Hepatocyte (in vitro differentiated cells): ENCODE measurements at places on chromosomes 7 and 10. TPM values are rescaled to one million over a fixed set of nuclear protein-coding genes. Genes with fewer than 3 reads are reported as not detected.

GRCh38 chr10:44886966-44887365 is 24.2 kb upstream of the TMEM72 start:
- DNase-seq: no peak

- no peak for DNase-seq
Measured at GRCh38 chr10:12164085-12164484, 31.6 kb downstream of the NUDT5 start.

GRCh38 chr7:30911561-30911969 is at the start of gene AQP1:
Gene AQP1 (plus strand): TSS chr7:30911853. CDS start chr7:30911910, 57 bp downstream.
- peak; percentile 83 for DNase-seq

DNA sequence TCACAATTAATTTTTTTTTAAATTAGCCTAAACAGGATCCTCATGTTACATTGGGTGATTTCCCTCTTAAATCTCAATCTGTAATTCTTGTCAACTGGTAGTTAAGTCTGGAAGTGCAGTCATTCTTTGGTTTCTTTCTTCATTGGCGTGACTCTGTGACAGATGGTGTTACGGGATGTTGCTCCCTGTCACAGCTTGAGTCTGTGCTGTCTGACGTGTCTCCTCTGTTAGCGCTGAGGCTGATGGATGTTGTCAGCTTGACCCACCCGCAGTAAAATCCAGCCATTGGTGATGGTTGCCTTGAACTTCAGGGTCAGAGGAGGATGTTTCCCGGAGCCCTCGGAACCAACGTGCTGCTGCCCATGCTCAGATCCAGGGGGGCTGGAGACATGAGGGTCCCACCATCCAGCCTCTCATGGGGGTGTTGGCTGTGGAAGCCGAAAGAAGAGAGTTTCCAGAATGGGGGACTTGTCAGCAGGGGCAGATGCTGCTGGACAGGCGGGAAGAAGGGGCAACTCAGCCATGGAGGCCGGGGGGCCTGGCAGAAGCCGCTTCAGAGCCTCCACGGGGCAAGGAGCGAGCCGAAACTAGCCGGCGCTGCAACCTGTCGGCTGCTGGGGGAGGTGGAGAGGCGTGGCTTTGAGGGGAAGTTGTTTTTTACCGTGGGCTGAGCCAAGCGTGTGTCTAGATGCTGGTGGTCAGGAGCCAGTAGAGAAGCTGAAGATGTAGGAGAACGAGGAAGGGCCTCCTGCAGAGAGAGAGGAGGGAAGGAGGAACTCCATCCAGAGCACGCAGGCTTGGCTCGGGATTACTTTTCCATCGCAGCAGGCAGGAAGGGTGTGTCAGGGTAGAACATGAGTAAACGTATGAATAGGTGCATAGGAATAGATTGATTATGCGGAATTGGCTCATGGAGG is 3.5 kb downstream of the SUN1 start:
- no peak for DNase-seq

- no peak for DNase-seq
Measured at GRCh38 chr7:25095516-25096345, 29.3 kb downstream of the CYCS start.

DNA sequence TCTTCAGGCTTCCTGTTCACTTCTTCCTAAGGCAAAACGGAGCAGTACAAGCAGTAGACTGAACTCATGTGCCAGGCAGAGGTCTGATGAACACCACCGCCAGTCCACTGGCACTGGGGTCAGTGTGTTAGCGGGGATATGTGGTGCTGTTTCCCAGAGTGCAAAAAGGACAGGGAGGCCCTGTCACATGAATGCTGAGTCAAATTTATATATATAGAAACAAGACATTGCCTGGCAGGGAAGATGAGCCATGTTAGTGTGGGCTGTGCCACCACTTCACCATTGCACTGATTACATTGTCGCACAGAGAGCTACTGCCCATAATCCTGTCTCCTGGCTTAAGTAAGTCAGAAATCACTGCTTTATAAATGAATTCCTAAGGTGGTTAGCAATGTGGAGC is 122.2 kb upstream of the AMPH start:
- no peak for DNase-seq

Gene NAMPT
- 251 and 299 TPM in 2 replicates for total RNA-seq

GRCh38 chr10:131815266-131816156 is 85.3 kb upstream of the PPP2R2D start:
- no peak for DNase-seq

- DNase-seq: no peak
Measured at GRCh38 chr7:150463461-150463860, 13.0 kb downstream of the GIMAP8 start.
